ENCODE measurements at places on chromosomes 12 and 14. TPM values are rescaled to one million over a fixed set of nuclear protein-coding genes. Genes with fewer than 3 reads are reported as not detected.

DNA sequence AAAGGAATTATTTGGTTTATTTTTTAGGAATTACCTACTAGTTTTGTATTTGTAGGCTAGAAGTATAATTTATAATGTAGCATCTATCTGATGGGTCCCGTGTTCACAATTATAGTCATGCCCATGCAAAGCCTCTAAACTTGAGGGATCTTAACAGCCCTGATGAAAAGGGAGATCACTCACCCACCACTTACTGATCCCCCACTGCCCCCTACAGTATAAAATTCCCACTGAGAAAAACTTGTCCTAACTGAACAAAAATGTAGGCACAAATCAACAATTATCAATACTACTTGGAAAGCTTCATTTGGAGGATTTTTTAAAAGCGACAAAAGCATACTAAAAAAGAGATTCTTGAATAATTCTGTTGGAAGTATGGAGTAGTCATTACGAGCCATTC lies 21.0 kb downstream of the WIF1 start:
- DNase-seq, result no peak

- no peak for DNase-seq
Observed at GRCh38 chr12:49979791-49980190, 7.0 kb downstream of the AQP6 start.

DNA sequence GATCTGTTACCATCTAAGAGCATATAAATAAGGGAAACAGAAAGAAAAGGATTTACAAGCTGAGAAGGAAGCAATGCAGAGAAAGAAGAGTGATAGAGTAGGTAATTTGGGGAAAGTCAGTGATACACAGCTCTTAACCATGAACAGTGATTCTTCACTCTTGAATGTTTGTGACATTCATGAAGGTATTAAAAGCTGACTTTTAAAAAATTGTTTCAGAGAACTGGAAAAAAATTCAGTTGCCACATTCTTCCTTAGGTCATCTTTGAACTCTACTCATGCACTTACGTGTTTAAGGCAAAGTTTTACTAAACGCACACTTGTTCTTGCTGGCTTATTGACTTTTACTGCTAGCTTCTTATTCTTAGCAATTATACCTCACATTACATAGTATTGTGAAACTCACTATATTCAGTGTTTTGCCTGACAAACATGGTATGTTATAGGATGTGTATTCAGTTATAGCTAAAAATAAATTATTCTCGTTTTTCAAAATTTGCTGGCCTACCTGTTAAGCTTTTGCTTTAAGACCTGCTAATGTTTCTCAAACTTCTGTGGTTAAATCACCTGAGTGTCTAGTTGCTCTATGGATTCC lies 10.9 kb downstream of the HIF1A start:
- no peak for DNase-seq

DNA sequence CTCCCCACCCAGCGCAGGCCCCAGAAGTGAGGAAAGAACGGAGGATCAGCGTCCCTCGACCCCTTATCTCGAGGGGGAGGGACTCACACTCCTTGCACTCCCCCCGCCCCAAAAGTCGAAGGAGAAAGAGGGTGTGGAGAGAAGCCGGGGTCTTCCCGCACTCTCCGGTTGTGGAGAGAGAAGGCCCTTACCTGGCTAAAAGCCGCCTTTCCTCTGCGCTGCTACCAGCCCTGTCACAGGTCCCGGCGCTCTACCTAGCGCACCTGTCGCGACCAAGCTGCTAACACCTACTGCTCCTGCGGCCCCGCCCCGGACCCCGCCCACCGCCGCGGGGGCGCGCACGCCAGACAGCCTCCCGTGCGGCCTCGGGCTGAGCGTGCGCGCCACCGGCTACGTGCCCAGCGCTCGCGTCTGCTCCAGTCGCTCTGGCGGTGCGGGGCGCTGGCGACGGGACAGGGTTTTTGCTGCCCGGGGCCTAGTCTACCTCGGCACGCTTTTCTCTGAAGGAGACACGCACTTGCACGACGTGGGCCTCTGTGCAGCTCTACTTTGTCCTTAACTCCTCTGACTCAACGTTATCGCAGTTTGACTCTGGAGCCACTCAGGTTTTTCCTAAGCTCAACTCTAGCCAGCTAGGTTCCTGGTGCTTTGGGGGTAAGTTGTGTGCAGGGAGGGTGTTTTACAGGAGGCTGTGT lies at the start of gene LIMA1:
Gene LIMA1 (minus strand): TSS at position 292 of the 695 bp plus-strand sequence. CDS start 34,769 bp downstream, outside the sequence.
- DNase-seq, result peak; percentile 41

DNA sequence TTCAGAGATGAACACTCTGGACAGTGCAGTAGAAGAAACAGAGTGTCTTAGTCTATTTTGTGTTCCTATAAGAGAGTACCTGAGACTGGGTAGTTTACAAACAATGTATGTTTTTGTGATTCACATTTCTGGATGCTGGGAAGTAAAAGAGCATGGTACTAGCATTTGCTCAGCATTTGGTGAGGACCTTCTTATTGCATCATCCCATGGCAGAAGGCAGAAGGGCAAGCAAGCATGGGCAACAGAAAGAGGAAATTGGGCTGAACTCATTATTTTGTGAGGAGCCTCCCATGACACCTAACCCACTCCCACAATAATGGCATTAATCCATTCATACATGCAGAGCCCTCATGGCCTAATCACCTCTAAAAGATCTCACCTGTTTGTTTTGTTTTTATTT lies 8.0 kb downstream of the ANKS1B start:
- no peak for DNase-seq

DNA sequence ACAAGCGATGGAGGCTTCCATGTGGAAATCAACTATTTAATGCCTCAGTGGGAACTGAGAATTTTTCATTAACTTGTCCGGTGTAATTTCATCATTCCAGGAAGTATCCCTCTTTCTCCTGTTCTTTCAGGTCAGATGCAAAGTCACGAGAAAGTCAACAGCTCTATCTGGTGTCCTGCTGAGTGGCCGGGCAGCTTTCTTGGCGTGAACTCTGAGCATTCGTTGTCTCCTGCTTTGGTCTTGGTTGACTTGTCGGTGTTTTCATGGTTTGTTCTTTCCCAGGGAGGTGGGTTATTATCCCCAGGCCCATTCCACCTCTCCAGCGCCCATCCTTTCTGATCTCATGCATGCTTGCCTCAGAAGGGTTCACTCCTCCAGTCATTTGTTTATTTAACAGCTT lies 149.1 kb downstream of the GLT1D1 start:
- no peak for DNase-seq

DNA sequence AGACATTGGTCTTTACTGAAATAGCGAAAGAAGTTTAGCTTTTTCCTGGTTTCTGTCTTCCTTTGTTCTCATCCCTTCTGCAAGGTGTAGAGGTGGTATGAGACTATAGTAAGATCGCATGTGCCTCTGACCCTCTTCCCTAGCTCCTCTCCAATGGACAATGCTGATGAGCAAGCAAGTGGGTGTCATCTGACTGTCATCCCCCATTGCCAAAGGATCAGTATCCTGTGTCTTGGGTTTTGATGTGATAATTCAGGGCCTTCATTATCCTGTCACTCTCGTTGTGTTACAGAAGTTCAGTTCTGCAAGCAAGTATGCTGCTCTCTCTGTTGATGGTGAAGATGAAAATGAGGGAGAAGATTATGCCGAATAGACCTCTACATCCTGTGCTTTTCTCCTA lies 10.0 kb upstream of the TNS2 start:
- no peak for DNase-seq

DNA sequence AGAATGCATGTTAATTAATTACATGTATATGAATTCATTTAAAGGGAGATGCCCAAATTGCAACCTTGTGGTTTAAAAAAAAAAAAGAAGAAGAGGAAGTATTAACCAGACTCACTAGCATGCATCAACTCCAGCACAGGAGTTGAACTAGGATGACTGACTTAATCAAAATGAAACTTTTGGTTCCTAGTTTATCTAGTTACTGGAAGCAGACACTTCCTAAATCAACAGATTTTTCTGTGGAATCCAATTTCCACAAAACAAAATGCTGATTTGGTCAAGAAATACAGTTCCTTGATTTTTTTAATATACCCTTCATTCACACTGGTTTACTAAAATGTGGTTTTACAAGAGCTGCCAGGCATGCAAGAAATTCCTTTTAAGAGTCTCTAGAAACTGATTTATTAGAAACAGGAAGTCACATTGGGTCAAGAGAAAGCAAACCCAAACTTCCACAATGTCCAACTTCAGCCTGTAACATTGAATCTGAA lies 41.6 kb downstream of the ITPR2 start:
- no peak for DNase-seq

GRCh38 chr14:87271331-87271730 lies 721.7 kb downstream of the GALC start:
- DNase-seq, result no peak

DNA sequence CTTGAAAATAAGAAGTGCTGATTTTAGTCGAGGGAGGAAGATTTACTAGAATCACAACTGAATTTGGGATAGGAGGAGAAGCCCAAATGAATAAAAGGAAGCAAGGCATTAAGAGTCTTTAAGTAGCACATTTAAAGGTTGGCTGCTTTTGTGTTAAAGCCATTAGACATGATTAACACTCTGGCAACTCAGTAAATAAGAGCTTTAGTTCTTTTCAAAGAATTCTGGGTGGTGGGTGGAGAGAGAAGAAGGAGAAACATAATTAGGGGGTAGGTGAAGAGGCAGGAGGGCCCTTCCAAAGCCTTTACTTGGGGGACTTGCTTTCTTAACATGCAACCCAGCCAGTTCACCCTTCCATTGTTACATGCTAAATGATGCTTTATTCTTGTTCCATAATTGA lies 284.6 kb upstream of the SEL1L start:
- no peak for DNase-seq

GRCh38 chr14:87233806-87234384 lies 759.1 kb downstream of the GALC start:
- DNase-seq, result no peak

DNA sequence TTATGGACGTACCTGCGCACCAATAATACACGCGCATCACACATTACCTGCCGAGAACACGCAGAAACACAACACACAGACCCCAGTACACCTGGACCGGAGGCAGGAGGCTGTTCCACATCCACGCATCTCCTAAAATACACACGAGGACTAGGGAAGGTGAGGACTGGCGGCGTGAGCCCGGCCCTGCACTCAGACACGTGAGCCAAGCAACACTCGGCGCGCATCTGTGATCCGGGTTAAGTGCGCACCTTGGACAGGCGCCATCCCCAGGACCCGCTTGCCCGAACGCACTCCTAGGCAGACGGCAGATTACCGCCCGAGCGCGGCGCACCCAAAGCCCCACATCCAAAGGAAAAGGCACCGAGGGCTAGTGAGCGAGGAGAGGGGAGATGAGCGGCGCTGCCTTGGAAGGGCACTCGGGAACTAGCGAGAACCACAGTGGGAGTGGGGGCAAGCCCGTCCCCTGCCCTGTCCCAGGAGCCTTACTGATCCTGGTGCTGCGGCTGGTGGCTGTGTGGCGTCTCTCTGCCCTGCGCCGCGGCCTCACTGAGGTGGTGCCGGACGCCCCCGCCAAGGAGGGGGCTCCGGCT lies 417 bp downstream of the GLS2 start:
- DNase-seq, result no peak

- DNase-seq, result no peak
Observed at GRCh38 chr14:67618617-67619063, 1.1 kb upstream of the ARG2 start.

DNA sequence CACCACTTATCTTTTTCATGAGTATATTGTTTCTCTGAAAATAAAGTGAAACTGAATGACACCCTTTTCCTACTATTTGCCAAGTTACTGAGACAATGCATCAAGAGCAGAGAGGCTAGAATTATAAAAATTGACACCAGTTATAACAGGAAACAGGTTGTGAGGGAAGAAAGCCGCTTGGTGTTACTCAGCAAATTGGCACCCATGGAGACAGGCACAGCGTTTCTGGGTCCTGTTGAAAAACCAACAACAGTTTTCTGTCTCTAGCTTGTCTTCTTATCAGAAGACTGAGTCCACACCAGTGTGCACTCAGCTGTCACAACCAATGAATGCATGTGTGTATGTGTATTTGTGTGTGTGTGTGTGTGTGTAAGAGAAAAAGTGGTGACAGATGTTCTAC lies 267.7 kb downstream of the KCNH5 start:
- DNase-seq, result no peak

DNA sequence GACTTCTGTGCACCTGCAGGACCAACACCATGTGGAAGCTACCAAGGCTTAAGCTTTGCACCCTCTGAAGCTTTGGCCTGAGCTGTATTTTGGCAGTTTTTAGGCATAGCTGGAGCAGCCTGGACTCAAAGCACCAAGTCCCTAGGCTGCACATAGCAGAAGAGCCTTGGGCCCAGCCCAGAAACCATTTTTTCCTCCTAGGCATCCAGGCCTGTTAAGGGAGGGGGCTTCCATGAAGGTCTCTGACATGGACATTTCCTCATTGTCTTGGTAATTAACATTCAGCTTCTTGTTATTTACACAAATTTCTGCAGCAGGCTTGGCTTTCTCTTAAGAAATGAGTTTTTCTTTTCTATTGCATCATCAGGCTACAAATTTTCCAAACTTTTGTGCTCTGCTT lies 475.8 kb upstream of the FLRT2 start:
- no peak for DNase-seq

DNA sequence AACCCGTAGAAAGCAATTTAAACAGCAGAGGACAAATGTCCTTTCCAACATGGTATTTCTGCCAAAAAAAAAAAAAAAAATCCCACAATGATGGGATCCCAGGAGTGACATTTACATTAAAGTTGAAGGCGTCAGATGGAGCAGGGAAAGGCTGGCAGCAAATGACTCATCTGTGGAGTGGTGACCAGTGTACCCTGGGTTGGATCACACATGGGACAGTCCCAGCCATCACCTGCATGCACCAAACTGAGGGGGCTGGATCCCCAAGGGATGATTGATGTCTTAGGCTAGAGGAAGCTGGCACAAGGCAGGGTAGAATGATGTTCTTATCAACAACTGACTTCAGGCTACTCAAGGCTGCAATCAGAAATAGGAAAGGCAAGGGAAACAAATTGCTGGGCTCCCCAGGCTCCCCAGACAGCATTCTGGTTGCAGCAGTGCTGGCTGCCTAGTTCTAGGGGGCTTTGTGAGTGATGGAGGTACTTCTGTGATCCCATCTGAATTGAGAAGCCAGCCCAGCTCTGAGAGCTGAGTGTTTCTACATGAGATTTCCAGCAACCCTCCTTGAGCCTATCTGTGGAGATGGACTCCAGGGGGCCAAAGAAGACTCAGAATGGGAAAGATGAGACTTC lies 117.9 kb downstream of the DPF3 start:
- no peak for DNase-seq

DNA sequence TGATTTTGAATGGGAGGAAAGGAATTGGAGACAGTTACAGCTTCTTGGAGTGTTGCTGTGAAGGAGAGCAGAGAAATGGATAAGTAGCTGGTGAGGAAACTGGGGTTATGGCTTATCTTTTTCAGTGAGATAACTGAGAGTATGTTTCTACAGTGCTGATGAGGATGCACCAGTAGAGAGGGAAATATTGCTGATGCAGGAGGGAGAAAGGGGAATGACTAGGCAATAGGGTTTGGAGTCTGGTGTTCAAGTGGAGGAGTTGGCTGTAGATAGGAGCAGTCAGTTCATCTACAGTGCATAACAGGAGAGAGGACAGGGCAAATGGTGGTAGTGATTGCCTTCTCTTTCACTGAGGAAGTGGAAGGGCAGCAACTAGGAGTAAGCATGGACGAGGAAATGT lies 33.0 kb downstream of the SPATS2 start:
- no peak for DNase-seq

- DNase-seq, result no peak
Observed at GRCh38 chr12:91591639-91591987, 409.0 kb upstream of the DCN start.

Gene CISTR
- not detected for total RNA-seq

Gene SERPINA3
- total RNA-seq, result 33.9 TPM

Gene TIMELESS
- total RNA-seq, result 10.3 TPM

Gene EDDM3A
- not detected for total RNA-seq

Data from kidney epithelial cell (primary cell).